Frontal cortex (tissue), 4 donors: ENCODE measurements at places on chromosomes 2 and 18. TPM values are rescaled to one million over a fixed set of nuclear protein-coding genes. Genes with fewer than 3 reads are reported as not detected.

- DNase-seq, result no peak
Measured at GRCh38 chr2:84427235-84428138, 31.6 kb downstream of the SUCLG1 start.

DNA sequence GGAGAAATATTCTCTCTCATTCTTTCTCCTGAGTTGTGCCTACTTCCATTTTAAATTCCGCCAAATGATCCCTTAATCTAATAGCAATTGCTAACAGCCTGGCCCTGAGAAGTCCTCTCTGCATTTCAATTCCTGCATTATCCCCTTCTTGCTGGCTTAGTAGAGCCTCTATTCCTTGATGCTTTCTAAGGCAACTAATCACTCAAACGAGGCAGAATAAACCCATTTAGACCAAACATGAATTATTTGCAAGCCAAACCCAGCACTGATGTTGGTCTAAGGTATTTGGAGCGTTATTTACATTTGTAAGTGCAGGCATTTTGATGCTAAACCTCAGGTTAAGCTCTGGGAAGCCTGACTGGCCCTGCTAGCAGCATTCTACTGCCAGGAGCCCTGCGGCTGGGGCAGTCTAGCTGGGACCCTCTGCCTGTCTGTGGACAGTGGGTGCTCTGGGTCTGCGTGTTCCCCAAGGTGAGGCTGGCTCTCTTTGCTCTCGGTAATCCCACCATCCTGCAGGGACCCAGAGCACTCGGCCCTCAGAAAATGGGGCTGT lies 173.1 kb upstream of the HS6ST1 start:
- no peak for DNase-seq

- DNase-seq, result no peak
Measured at GRCh38 chr18:46771141-46771540, 14.3 kb upstream of the ST8SIA5 start.

DNA sequence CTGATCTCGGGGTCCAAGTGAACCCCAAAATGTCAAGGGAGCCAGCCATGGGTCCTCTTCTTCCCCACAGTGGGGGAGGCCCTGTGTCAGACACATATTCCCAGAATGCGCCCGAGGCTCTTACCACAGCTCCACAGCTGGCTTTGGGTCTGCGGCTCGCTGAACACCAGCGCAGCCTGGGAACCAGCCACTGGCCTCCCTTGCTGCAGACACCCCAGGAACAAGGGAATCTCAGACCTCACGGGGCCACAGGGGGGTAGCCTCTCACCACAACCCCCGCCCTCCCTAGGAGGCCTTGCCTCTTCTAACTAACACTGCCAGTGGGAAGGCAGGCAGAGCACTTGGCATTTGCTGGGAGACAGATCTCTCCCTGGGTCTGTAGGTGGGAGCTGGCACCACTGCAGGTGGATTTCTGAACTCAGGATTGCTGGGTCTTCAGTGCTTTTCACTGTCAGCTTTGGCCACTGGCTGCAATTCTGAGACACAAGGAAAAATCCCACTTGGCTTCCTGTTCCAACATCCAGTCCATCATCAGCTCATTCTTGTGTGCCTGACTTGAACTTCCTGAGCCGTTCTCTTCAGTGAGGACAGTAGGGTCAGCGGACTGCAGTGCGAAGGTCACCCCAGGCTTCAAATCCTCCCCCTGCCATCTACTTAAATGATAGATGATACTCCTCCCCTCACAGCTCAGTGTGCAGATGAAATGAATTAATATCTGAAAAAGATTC lies 128.7 kb downstream of the CAPN13 start:
- no peak for DNase-seq

GRHL1 gene
- 4.9 TPM for total RNA-seq

GRCh38 chr18:49769047-49769728 lies 44.1 kb downstream of the ACAA2 start:
- DNase-seq, result no peak

- peak; percentile 9 for DNase-seq
Measured at GRCh38 chr2:148936857-148937450, 61.9 kb downstream of the KIF5C start.

DNA sequence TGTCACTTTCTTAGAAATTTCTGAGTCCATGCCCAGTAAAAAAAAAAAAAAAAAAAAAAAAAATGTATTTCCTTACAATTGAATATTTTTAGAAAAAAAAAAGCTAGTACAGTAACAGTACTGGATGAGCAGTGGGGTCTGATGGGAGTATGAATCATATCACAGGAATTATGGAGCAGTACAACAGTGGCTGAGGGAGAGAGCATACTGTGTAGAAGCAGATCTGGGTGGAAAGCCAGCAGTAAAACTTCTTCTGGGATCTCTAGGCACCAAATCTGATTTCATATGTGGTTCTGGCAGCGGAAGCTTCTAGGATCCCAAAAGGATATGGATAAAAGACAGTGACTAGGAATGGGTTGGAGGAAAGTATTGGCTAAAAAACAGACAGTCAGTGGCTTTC lies 414.9 kb upstream of the FSHR start:
- no peak for DNase-seq

DHX57 gene
- total RNA-seq, result 54.6 TPM

ANKRD23 gene
- total RNA-seq, result 4.1 TPM

DNA sequence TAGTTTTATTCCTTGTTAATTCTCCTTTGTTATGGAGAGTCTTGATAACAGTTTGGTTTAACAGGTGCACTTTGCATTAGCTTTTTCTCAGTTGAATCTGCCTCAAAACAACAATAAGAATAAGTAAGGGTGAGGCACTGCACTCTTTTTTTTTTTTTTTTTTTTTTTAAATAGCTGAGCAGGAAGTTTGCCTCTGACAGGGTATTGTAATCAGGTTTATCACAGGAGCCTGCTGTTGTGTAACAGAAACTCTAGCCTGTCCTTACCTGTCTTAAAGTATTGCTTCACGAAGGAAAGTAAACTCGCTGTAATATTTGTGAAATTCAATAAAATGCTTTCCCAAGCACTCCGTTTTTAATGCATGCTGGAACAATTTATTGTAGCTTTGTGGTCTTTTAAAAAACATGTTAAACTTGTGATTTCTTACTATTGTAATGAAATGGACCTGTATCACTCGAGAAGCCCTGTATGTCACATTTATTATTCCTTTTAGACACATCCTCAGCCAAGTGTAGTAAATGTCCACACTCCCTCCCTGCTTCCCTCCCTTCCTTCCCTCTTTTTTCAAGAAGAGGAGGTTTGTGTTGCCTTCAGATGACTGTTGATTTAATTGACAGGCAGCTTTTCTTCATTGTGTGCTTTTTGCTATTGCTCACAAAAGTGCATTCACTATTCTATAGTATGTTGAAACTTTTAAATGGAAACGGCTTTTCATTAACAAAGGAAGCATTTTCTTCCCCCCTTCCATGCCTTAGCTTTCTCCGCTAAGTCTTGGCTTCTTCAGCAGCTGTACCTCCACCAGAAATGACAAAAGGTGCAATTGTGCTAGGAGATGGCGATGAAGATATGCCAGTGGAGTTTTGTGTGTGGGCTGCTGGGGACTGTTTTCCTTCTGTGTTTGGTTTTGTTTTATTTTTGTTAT lies 52.7 kb downstream of the TAF1B start:
- DNase-seq, result no peak

GRCh38 chr2:19614066-19614465 lies 255.6 kb upstream of the OSR1 start:
- no peak for DNase-seq

GNAL gene
- total RNA-seq, result 92.9 TPM

MAP3K19 gene
- 0.41 TPM for total RNA-seq

- no peak for DNase-seq
Measured at GRCh38 chr2:215900203-215900611, 113.1 kb downstream of the MREG start.

DNA sequence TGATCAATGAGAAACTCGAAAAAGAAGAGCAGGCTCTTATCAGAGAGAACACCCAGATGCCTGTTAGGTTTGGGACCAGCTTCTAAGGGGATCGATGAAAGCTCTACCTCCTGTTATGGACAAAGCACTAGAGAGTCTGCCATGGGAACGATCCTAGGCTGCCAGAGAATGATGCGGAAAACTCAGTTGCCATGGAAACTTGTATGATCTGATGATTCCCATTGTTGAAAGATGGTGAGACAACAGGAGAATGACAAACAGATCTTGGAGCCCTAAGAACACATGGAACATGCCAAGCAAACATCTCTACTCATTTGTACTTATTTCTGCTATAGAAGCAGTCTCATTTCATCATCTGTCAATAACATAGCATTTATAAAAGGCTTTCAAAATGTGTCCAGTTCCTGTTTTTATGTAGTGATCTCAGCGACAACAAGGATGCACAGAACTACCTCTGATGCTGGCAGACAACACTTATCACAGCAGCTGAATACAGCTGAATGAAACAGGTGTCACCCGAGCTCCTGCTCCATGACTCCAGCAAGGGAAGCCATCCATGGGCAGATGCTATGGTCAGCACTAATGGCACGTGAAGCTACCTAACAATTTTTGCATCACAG lies 59.6 kb downstream of the NCKAP5 start:
- DNase-seq, result no peak

CRYGC gene
- total RNA-seq, result not detected

DSG2 gene
- 3.3 TPM for total RNA-seq

ZNG1B gene
- 37.5 TPM for total RNA-seq

DNA sequence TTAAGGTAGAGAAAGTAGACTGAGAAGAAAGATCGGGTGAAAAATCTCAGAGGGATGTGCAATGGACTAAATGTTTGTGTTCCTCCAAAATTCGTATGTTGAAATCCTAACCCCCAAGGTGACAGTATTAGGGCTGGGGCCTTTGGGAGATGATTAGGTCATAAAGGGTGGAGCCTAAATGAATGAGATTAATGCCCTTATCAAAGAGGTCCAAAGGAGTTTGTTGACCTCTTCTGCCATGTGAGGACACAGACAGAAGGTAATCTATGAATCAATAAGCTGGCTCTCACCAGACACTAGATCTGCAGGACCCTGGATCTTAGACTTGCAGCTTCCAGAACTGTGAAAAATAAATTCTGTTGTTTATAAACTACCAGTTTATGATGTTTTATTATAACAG lies 2.7 kb upstream of the NMI start:
- DNase-seq, result no peak

ABCB6 gene
- 28.1 TPM for total RNA-seq

DNA sequence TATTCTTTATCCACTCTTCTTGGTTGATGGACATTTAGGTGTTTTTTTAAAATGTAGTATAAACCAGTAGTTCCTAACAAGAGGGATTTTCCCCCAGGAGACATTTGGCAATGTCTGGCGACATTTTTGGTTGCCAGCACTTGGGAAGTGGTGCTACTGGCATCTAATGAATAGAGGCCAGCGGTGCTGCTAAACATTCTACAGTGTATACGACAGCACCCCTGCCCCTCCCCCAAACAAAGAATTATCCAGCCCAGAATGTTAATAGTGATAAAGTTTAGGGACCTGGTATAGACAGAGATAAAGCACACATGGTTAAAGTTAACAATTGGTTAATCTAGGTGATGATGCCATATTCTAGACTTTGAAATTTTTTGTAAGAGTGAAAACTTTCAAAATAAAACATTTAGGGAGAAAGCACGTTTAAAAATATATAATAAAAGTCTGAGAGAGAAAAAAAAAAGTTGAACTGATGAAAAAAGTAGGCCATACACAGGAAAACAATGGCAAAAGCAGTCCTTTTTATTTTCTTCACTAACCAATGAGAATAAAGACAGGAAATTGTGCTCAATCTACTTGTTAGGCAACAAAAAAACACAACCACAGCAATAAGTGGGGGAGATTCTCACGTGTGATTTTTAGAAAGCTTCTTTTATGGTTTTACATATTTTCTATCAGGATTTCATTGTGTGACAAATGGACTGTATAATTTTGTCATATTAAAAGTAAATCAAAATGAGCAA lies 14.8 kb downstream of the FBXO48 start:
- DNase-seq, result no peak

- DNase-seq, result no peak
Measured at GRCh38 chr2:20433946-20434553, 12.8 kb upstream of the RHOB start.

CYP27C1 gene
- total RNA-seq, result 2.4 TPM

CPO gene
- not detected for total RNA-seq

DPP4 gene
- total RNA-seq, result 8.6 TPM

MAL gene
- not detected for total RNA-seq

MYO1B gene
- total RNA-seq, result 85.2 TPM

RBM45 gene
- 26.1 TPM for total RNA-seq

DNA sequence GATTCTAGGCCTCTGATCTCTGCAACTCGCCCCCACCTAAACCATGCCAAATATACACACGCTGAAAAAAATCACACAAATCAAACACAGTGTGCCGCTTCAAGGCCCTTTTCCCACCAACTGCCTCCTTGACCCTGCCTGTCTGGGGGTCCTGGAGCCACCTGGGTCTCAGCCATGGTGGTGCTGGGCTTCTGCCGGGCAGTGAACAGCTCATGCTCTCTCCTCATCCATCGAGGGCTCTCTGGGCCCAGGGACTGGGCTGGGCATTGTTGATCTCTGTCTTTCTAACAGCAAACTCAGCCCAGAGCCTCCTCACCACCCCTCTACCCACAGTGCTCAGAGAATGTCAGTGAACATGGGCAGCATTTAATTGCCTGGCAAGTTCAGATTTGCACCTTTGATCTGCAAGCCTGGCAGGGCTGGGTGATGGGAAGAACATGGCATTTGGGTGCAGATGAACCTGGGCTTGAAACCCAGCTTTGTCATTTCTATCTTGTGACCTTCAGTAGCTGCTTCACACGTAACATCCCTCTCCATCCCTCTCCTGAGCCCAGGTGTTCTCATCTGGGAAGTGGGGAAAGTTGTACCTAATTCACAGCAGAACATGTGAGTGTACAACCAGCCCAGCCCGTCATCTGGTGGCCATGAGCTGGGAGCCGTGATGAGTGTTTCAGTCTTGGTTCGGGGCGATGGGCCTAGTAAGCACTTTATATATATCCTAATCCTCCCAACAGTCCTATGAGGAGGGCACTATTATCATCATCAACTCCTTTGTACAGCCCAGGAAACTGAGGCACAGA lies 46.1 kb downstream of the SDC1 start:
- no peak for DNase-seq

DNA sequence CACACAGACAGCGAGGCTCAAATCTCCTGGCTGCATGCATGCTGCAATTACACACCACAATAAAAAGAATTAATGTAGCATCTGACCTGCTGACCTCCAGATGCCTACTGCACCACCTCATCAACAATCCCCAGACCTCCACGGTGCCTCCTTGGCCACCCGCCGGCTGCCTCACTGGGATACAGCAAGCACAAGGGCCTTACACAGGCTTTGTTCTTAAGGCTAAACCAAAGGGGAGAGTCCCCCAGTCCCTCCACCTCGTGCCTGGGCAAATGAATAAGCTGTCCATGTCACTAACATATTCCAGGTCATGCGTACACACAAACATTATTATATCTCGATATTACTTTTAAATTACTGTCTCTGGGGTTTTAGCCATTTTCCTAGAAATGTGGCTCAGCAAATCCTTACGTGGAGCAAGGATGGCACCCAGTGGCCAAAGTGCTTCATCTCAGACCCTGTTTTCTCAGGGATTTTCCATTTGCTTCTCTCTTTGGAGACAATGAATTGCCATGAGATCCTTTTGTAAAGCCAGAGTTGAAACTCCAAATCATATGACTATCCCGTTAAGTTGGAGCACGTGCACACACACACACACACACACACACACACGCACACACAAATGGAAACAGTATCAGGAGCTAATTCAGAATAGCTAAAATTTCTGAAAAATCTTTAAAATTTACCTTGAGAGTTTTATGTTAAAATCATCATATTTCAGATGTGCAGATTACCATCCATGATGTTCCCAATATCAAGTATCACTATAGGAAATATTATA lies 313.8 kb downstream of the PDE11A start:
- DNase-seq, result peak; percentile 4
